Retinal pigment epithelial cell (primary cell): ENCODE measurements at places on chromosomes 6 and 20.

DNA sequence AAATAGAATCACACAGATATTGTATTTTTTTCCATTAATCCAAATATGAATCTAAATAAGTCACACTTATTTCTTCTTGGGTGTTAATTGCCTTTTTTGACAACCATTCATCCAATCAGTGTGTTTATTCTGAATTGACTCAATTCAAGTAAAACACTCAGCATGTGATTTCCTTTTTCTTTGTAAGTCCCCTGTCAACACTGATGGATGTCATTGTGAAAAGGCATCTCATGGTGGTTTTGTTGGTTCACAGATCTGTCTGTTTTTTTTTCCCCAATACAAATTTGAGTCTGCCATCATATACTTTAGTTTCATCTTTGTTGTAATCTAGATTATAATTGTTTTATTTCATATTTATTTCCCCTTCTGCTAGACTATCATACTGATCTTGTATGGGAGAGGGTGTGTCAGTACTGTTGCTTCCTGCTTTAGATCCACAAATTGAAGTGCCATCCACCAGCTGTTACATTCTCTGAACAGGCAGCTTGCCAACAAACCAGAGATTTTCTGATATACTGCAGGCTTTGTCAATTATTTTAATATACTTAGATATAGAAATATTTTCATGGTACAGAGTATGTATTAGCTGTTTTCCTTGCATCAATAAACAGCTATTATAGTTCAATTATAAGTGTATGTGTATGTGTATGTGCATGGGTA lies 64.2 kb upstream of the FLRT3 start:
- no peak for DNase-seq

GRCh38 chr6:11367638-11368199 lies 135.3 kb upstream of the NEDD9 start:
- DNase-seq: no peak

DNA sequence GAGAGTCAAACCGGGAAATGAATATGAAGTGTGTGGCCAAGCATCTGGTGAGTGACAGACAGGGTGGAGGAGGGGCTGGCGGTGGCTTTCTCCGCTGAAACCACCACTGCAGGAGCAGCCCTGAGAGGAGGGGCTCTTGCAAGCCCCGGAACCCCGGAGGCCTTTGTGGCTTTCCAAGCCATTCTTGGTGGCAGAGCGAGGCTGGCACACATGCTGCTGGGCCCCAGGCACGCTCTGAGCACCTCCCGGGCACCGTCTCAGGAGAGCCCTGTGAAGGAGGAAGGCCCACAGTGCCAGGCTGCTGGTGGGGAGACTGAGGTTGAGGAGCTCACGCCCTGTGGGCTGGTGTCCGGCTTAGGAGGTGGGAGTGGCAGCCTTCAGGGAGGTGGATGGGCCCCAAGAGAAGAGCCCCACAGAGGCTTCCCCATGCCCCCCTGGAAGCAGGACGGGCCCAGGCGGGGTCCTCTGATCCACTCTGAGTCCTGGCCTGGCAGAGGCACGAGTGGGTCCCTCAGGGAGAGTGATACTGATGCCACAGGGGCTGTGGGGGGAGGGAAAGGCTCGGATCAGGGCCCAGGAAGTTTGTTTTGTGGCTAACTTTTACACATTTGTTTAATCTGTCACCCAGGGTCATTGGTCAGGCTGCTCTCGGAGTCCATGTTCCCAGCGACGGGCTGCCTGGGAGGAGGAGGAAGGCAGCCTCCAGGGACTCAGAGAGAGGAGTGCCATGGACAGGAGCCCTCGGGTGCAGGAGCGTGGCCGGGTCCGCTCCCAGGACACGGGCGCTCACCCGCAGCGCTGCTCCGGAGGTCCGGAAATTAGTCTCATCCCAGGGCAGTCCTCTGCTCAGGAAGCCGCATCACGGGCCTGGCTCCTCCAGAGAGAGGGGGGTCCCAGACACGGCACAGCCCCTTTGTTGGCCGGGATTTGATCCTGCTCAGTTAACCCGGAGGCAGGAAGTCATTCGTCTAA lies 170.7 kb downstream of the ERMARD start:
- no peak for DNase-seq

- no peak for DNase-seq
Measured at GRCh38 chr6:166476061-166476591, 93.4 kb upstream of the MPC1 start.

DNA sequence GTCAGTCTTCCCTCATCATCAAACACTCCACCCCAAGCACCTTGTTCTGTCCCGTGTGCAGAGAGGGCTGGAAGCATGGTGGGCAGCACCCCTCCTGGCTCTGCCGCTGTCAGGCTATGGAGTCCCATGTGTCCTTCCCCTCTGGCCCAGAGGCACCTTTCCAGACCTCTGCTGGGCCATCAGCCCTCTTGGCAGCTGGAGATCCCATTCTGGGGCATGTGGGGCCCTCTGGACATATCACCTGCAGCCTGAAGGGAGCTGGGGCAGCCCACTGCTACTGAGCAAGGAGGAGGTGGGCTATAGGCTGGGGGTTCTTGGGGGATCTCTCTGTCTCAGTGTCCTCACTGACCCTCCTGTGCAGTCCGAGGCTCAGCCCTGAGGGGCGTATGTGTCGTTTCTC lies 42.2 kb downstream of the SUN5 start:
- DNase-seq: no peak

- DNase-seq: no peak
Measured at GRCh38 chr20:53642196-53643030, 48.8 kb upstream of the ZNF217 start.
